ENCODE measurements at places on chromosomes 7 and 10.

DNA sequence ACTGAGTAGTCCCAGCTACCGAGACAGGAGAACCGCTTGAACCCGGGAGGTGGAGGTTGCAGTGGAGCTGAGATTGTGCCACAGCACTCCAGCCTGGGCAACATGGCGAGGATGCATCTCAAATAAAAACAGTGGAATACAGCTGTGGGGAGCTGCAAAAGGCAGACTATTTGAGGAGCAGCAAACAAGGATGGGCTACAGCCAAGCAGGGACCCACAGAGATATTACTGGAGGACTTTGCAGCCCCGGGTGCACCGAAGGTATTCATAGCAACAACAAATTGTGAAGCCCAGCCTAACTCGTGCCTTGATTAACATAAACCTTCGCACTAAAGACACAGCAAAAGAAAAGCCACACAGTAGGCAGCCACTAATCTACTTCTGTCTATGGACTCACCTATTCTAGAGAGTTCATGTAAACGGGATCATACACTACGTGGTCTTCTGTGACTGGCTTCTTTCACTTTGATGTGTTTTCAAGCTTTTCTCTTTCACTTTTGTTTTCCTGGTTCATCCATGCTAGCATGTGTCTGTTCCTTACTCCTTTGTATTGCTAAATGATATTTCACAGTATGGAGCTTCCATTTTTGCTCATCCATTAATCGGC is 34.0 kb downstream of the PODXL start:
- peak; percentile 51 for DNase-seq

- DNase-seq: no peak
These were observed 28.6 kb upstream of the TRIL start for GRCh38 chr7:28986765-28987110.

- DNase-seq: no peak
These were observed 130.9 kb upstream of the MBL2 start for GRCh38 chr10:52903397-52903938.

GRCh38 chr7:156082048-156083040 is 270.1 kb upstream of the SHH start:
- DNase-seq: peak; percentile 59

GRCh38 chr10:23870651-23871610 is 338.0 kb upstream of the KIAA1217 start:
- DNase-seq: no peak

GRCh38 chr10:67612176-67612575 is 83.8 kb downstream of the CTNNA3 start:
- DNase-seq: no peak

- no peak for DNase-seq
These were observed 72.9 kb upstream of the ARMC3 start for GRCh38 chr10:22854935-22855421.

DNA sequence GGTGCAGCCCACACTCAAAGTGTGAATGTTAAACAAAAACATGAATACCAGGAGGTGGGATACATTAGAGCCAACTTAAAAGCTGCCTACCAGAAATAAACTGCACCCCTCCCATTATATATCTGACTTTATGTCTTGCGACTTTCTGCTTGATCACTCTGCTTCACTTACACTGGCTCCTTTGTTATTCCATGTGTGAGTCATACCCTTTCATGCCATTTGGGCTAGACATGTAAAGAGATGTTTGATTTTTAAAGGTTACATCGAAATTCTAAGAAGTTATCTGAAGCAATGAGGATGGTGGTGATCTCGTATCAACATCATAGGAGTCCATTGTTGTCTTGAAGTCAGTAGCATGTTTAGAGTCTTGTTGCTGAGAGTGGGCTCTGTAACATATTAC is 31.6 kb upstream of the ETV1 start:
- no peak for DNase-seq

- no peak for DNase-seq
These were observed 134.4 kb downstream of the SLC16A9 start for GRCh38 chr10:59575269-59575668.

DNA sequence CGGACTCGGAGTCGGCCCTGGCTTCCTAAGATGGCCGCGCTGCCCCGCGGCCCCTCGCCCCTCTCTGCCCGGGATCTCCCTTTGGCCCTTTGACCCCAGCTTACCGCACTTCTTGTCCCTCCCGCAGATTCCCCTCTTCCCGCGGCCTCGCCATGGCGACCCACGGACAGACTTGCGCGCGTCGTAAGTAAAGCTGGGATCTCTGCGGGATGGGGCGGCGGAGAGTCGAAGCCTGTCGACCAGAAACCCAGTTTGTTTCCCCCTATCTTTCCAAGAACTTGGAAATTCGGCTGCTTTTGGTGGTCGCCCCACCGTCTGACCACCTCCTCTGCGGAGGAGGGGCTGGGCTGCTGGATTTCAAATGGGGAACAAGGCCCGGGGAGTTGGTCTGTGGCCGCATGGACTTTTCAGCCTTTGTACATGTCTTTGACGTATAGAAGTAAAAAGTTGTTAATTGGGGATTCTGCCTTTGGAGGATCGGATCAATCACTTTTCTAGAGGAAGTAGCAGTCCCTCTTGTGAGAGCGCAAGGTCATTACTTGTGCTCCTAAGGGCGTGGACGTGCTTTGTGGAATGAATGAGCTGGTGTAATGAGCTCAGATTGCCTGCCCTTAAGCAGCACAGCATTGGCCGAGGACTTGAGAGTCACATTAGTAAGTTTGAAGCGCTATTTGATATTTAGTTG is 553 bp downstream of the VDAC2 start:
- no peak for DNase-seq

DNA sequence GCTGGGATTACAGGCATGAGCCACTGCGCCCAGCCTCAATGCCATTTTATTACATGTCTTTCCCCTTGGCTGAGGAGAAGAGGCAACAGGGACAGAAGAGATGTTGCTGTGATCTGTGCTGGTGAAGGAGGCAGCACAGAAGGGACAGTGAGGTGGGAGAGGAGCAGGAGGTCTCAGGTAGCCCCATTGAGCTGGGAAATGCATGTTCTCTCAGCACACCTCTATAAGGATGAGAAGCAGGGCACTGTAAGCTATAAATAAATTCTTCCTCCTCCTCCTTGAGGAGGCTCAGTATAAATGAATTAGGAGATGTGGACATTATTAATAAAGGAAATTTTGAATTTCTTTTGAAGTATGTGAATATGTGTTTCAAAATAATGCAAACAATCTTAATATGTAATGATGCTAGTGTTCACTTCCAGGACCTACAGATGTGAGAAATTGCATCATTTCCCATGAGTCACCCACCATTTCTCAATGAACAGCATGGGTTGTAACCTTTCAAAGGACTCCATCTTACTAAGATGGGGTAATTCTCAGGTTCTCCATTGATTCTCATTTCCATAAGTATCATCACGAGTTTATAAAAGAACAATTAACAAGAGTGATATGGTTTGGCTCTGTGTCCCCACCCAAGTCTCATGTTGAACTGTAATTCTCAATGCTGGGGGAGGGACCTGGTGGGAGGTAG is 88.9 kb upstream of the ODAD2 start:
- DNase-seq: no peak

DNA sequence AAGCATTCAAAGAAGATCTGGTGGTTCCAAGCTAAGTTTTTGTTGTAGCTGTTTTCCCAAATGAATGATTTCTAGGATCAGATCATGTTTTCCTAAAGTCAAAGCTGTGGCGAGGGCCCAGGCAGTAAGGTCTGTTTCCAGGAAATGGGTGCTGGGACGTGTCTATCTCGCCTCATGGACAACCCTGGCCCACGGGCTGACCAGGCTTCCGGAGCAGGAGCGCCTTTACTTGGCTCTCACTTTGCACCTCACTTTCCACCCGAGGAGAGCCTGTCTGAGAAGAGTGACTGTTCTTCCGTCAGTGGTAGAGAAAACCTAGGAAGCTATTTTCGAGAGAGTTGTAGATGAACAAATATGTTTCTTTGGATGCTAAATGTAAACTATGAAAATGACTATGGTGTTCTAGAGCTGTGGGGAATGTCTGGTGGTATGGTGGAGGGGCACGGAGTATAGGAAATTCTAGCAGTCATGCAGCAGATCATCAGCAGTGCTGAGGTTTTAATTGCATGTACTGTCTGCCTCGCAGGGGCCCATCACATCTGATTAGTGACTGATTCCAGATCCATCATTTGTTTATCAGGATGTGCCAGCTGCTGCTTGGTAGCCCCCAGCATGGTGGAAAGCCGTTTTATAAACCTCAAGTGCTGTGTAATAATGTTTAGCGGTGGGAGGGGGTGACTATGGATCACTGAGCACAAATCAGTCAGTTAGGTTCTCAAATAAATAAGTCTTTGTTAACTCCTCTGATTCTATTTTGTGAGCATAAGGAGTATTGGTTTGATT is 66.6 kb downstream of the VWC2 start:
- no peak for DNase-seq

- no peak for DNase-seq
These were observed 20.6 kb upstream of the CABCOCO1 start for GRCh38 chr10:61642150-61642571.

GRCh38 chr10:121325490-121326231 is 272.6 kb downstream of the FGFR2 start:
- no peak for DNase-seq

GRCh38 chr10:100148353-100149211 is 37.2 kb downstream of the ERLIN1 start:
- no peak for DNase-seq

- DNase-seq: no peak
These were observed 853.9 kb downstream of the SORCS3 start for GRCh38 chr10:105494944-105495343.

DNA sequence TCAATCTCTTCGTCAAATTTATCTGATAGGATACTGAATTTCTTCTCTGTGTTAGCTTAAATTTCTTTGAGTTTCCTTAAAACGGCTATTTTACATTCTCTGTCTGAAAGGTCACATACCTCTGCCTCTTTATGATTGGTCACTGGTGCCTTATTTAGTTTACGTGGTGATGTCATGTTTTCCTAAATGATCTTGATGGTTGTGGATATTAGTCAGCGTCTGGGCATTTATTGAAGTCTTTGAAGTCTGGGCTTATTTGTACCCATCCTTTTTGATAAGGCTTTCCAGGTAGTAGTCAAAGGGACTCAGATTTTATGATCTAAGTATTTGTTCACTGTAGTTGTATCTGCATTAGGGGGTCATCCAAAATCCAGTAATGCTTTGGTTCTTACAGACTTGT is 1407.5 kb upstream of the LRRTM3 start:
- DNase-seq: no peak

DNA sequence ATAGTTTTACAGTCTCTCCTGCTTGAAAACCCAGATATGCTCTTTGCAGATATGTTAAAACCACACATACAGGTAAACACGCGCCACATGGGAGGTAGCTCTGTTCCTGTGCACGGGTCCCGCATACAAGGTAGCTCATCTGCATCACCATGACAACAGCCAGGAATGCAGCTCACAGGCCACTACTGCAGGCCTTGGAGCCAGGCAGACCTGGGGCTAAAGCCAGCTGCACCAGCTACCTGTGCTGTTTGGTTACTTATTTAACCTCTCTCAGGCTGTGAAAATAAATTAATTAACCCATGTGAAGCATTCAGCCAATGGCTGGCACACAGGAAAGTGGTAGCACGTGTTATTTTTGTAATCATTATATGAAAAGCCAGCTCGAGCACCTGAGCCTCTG is 428.3 kb downstream of the TNS3 start:
- DNase-seq: no peak

DNA sequence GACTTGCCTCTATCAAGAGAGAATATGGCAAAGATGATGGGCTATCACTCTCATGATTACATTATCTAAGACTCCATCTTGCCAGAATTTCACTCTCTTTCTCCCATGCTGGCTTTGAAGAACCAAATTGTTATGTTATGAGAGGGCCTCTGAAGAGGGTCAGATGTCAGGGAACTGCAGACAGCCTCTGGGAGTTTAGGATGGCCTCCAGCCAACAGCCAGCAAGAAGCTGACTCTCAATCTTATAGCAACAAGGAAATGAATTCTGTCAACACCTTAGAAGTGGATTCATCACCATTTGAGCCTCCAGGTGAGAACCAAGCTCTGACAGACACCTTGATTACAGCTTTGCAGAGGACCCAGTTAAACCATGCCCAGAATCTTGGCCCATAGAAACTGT is 33.6 kb downstream of the ZNF22 start:
- DNase-seq: no peak

- no peak for DNase-seq
These were observed 22.8 kb upstream of the ADAMTS14 start for GRCh38 chr10:70649526-70649925.

- no peak for DNase-seq
These were observed 28.6 kb upstream of the GIMAP8 start for GRCh38 chr7:150421831-150422230.

- no peak for DNase-seq
These were observed 466.5 kb downstream of the GRID1 start for GRCh38 chr10:85900061-85900460.

DNA sequence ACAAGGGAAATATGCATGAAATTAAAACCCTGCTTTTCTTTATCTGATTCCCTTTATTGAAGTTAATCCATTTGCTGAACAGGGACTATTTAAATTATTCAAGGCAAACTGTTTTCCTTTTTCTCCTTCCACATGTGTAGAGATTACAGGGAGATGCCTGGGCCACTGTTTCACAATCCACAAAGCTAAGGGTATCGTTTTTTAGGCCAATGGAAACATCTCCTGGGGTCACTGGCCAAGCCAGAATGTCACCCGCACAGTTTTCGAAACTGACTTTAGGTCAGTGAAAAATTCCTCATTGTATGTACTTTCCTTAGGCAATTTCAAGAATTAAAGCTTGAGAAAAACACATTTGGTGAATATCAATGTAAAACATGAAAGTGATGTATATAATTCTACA is 259.2 kb upstream of the BMPER start:
- no peak for DNase-seq

DNA sequence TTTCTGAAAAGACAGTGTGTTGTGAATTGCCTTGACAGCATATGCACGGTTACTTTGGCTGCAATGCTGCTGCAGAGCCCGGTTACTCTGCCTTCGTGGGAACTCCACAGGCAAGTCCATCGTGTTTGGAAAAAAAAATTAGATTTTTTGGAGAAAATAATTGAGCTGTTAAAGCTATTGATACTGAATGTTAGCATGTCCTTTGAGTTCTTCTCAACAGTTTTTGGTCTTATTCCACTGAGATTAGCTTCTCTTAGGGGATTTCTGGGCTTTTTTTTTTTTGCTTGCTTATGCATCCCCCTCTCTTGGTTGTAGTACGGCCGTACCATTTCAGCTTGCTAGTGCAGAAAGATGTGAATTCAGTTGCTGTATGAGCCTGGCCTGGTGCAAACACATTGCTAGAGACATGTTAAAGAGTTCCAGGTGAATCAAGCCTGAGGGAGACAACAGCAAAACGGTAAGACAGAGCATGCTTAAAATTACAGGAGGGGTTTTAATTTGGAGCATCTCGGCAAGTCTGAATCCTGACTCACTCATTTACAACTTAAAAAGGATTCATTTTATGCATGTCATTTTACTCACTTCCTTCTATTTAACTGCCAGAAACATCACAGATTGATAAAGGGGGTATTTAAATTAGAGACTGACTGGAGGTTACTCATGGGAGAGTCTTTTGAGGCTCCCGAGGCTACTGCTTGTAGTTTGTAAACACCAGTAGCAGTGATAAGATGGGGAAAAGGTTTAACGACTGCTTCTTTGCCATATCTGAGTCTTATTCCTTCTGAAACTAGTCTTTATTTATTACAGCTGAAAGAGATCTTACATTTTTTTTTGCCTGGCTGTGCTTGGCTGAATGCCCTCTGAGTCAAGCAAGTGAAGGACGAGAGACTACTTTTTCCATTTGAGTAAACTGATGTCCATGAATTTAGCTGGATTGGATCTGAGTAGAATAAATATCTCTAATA is 113.7 kb downstream of the CDK14 start:
- DNase-seq: no peak
